ENCODE measurements at places on chromosomes 12 and 14.
A peak's percentile ranks its signal among the peaks of the same experiment; 100 is the strongest.

DNA sequence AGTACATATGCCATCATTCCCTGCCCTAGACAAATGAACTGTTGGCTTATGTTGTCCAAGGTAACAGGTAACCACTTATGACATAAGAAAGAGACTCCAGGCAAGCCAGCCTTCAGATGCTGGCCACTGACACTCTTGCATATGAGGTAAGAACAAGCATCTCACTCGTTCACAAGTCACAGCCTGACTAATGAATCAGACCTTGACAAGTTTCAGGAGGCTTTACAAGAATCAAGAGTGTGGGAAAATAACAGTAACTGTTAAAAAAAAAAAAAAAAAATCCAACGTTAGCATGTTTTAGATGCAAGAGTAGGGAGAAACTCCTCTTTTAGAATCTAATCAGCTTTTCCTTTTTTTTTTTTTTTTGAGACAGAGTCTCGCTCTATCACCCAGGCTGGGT is 40.7 kb downstream of the ZFYVE1 start:
- DNase-seq: no peak

- no peak for DNase-seq
These were observed 8.5 kb downstream of the LRTM2 start for GRCh38 chr12:1828856-1829255.

DNA sequence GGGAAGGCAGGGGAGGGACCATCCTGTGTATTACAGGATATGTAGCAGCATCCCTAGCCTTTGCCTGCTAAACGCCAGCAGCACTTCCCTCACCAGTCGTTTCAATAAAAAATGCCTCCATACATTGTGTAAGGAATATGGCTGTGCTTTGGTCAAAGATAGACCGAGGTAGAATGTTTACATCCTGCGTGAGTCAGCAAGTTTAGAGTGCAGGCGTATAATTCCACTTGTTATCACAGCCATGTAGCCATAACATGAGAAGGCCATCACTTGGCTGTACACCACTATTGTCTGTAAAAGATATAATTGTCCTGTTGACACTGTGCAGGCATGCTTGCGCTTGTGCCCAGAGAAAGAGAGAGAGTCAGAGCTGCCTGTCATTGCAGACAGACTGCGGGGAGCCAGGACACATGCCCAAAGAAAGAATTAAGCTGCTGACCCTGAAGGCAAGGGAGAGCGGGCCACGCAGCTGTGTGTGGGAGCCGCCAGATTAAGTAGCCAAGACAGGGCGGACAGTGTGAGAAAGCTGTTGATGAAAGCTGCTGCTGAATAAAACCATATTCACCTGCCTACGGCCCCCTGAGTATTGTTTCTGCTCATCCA is 68.4 kb downstream of the CRACR2A start:
- no peak for DNase-seq

DNA sequence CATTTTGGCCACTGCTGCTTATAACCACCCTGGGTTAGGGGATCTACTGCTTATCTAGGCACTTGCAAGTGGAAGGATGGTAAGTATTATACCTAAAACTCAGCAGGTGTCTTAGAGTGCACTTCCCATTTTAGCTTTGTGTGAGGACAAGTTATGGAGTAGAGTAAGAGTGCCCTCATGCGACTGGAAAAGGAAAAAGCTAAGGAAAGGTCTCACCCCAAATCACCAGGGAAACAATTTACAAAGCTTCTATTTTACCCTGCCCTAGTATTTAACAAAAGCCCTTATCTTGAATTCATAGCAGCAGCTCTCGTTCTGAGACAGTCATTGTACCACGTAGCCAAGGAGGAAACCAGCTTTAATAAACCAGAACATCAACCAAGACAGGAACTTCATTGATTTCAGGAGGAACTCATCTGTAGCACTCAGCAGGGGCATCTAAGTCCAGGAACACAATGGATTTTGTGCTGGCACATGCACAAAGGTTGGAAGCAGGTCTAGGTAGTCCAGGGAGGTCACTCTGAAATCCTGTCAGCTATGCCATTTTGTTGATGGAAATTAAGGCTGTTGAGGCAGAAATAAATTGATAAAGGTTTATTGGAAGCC is 2.9 kb downstream of the RDH12 start:
- DNase-seq: peak; percentile 23

GRCh38 chr12:32390572-32391219 is 8.7 kb upstream of the FGD4 start:
- DNase-seq: peak; percentile 7

Measured in activated CD4-positive, alpha-beta T cell treated with anti-CD3 and anti-CD28 coated beads for 24 hours (primary cell).